ENCODE measurements at places on chromosomes 6 and 20.

GRCh38 chr6:26202201-26202611 lies 115.0 kb downstream of the HFE start:
- no peak for DNase-seq

GRCh38 chr20:6480328-6481200 lies 286.9 kb upstream of the BMP2 start:
- DNase-seq, result no peak

GRCh38 chr20:25858495-25859425 lies 162.1 kb upstream of the ZNF337 start:
- DNase-seq, result no peak

DNA sequence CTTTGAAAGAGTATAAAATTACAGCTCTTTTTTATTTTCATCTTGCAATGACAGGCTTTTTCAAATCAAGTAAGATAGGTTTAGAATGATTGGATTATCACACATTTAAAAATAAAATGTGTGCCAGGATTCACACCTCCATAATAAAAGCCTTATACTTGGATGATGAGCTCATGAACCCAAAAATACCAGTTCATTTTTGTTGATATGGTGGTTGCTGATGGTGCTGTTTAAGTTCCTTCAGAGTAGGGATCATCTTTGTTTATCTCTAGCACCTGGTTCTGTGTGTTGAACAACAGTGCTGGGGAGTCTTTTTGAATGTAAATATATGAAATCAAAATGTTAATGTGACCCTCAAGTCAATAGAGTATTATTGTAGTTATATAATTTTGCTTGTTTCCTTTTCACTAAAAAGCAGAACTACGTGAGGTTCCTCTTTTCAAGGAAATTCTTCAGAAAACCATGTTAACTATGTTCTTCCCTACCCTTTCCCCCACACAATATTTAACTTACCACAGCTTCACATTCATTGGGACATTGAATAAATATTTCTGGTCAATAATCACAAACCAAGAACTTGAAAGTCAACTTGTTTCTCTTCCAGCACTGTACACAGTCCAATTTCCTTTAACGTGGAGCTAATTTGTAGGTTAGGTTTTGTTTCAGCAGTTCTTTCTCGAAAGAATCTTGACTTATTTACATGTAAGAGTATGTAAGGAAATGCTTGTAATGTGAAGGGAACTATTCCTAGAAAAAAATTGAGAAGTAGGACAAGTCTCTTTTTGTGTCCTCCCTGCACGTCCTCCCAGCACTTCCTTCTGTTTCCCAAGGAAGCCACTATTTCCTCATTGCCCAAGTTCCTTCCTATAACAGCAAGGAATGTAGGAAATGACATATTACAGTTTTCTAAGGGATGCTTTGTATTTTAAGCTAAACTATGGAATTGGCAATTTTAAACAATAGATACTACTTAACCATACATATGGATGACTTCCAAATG lies 945.9 kb upstream of the CITED2 start:
- peak; percentile 16 for DNase-seq

DNA sequence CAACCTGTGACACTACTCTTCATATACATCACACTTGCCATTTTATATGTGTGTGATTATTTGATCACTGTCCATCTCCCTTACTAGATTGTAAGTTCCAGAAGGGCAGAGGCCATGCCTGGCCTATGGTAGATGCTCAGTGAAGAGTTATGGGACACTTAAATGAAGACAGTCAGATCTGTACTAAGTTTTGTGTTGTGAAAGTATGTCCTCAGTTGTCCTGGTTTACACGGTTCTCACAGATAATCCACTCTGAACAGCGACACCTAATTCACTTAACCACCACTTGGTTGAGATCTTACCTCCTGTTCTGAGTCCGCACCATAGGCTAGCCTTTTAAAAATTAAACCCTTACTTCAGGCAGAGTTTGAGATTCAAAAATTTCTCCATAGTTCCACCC lies 434.1 kb upstream of the SOX4 start:
- DNase-seq, result no peak

- DNase-seq, result no peak
Measured at GRCh38 chr20:46491354-46491753, 22.0 kb downstream of the ZNF334 start.

- no peak for DNase-seq
Measured at GRCh38 chr6:16059496-16059895, 69.4 kb upstream of the MYLIP start.

DNA sequence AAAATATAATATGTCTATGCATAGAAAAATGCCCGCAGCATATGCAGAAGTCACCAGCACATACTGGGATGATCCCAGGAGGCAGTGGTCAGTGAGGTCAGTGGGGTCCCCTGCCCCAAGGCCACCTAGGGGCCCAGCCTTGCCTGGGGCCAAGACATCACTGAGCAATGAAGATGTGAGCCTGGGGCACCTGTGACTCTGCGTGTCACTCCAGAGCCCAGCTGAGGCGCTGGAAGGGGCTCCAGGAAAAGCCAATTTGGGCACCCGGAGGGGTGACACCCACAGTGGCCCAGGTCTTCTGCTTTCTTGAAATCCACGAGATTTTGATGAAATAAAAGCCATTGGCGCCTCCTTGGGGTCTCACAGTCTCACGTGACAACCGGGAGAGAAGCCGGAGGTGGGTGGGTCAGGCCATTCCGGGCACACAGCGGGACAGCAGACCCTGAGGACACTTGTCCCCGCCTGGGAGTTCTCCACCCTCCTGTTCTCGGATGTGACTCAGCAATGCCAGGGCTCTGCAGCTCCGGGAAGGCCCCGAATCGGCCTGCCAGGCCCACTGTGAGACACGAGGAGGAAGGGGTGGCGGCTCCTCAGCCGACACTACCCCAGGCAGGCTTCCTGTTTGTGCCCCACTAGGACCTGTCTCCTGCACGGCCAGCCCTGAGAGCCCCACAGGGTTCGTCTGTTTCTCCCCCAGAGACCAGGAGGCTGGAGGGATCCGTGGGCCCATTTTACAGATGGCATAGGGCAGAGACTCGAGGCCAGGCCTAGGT lies 24.4 kb upstream of the SLCO4A1 start:
- DNase-seq, result no peak

DNA sequence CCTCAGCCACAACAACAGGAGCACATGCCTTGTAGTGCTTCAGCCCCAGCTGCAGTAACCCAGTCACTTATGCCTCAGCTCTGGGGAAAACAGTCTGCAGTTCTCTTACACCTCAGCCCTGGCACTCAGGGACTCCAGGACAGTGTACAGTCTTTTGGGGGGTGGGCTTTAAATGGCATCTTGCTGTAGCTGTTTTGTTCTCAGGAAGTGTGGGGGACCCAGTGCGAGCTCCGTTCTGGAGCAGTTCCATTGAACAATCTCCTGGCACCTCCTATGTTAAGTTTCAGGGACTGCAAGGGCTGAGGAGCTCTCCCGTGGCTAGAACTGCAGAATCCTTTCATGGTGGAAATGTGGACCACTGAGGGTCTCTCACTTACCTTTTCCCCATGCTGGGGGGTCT lies 55.2 kb downstream of the PLCG1 start:
- DNase-seq, result no peak

- no peak for DNase-seq
Measured at GRCh38 chr20:45183084-45183483, 8.4 kb downstream of the PI3 start.

DNA sequence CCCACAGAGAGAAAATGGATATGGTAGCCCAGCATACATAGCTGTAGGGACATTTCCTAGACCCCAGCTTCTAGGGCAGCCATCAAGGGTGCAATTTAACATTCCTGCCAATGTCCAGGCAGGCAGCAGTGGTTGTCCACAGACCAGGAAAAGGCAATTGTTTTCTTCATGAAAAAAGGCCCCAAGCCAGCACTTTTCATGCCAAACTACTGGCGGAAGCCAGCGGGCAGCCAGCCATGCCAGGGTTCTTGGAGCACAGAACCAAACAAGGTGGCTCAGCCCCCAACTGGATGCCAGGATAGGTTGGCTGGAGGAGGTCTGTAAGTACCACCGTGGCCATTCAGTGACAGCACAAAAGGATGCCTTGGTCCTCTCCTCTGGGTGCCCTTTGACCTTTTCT lies 94.6 kb downstream of the BANF2 start:
- no peak for DNase-seq

DNA sequence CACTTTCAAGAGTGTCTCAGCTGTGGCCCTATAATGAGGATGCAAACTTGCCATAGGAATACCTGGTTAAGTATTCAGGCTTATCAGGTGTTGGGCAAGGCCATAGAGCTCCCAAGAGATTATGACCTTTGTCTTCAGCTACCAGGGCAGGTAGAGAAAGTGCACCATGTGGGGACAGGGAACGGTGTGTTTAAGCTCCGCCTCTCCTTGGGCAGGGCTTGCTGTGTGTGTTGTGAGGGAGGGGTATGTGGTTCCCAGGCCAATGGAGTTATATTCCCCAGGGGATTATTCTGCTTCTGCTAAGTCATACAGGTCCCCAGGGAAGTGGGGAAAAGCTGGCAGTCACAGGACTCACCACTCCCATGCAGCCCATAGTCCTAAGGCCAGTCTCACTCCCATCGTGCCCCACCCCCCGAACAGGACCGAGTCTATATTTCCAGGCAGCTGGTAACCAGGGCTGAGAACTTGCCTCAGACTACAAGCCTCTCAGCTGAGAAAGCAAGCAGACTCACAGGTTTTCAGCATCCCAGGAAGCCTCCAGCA lies 660.2 kb downstream of the HTR1B start:
- DNase-seq, result no peak

DNA sequence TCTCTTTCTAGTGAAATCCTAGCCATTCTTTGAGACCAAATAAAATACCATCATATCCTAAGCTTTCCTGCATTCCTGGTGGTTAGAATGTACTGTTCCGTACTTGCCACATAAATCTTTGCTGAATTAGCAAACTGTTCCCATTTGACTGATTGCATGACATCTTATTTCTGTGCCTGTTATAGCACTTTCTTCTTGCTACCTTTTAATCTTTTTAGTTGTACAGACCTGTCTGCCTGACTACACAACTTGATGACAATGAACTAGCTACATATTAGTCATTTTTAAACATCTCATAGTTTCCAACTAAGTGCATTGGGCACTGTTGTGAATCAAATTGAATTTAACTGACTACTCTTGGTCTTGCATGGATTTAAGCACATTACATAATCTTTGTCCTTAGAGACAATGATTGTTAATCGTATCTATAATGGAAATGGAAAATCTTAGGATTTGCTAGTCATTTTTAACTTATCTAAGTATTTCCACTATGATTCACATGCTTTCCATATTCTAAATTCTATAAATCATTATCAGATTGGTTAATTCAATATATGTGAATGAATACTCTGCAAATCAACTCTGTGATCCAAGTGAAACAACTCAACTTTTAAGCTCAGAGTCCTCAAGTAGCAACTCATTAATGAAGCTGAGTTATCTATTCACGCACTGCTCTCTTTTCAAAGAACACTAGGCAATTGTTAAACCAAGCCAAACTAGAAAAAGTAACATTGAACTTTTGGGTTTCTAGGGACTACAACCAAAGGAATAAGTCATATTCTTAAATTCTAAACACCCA lies 109.0 kb downstream of the TNFRSF21 start:
- DNase-seq, result no peak

DNA sequence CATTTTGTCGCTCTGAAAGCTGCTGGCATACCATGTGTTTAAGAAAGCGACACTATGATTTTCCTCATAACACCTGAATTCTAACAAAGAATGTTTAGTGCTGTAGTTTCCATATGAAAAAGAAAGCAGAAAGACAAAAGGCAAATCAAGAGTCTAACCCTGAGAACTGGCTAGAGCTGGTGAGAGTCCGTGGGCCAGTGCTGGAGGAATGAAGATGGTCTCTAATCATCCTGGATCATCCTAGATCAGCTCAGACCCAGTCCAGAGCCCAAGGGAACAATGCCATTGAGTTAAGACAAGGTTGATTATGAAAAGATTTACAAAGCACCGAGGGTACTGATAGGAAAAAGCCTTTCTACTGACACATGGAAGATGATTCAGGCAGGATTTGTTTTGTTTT lies 73.0 kb upstream of the MYLIP start:
- no peak for DNase-seq

DNA sequence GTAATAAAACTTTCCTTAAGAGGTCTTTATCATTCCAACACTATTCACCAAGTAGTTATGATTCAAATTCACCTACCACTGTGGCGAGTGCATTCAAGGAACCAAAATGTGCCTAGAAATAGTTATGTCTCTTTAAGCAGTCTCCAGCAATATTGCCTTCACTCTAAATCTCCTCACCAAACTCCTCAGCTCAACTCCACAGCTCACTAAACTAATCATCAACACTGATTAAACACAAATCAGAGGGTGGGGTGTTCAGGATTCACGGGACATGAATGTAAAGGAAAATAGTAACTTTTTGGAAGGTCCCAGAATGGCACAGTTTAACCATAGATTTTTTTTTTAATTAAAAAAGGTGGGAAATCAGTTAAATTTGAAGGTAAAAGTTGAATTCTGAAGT lies 70.5 kb upstream of the THEMIS start:
- DNase-seq, result no peak

DNA sequence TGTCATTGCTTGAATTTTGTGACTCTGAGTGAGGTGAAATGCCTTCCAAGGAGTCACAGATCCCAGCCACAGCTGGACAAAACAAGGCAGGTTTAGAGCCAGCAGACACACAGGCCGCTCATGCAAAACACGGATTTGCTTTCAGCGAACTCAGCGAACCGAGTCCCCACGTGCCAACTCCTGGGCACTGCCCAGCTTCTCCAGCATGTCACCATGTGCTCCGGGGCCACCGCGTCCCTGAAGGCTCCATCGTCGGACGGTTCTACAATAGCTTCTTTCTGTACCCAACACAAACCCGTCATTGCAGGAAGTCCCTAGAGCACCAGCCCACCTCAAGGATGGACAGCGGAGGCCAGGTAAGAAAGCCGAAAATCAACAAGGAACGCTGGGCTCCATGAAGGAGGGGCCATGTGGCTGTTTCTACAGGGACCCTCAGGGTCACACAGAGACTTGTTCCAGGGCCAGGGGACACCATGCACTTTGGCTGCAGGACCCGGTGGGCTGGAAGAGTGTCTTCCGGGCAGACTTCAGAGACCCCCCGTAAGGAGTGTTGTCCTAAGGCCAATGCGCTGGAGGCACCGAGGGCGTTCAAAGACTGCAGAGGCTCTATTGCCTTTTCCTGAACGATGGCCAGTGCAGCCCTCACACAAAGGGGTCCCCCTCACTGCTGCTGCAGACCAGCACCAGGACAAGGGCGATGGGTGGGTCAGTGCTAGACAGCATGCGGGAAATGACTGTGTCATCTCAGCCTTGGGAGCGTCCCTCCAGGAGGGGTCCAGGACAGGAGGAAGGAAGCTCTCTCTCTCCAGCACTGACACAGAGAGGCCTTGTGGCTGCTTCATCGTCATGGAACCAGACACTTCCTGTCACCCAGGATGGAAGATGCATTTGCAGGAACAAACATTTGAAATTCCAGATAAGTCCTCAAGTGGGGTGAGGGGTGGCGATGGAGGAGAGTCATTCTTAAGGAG lies 19.8 kb downstream of the DACT2 start:
- DNase-seq, result no peak
